ENCODE measurements at places on chromosomes 5 and 9.

DNA sequence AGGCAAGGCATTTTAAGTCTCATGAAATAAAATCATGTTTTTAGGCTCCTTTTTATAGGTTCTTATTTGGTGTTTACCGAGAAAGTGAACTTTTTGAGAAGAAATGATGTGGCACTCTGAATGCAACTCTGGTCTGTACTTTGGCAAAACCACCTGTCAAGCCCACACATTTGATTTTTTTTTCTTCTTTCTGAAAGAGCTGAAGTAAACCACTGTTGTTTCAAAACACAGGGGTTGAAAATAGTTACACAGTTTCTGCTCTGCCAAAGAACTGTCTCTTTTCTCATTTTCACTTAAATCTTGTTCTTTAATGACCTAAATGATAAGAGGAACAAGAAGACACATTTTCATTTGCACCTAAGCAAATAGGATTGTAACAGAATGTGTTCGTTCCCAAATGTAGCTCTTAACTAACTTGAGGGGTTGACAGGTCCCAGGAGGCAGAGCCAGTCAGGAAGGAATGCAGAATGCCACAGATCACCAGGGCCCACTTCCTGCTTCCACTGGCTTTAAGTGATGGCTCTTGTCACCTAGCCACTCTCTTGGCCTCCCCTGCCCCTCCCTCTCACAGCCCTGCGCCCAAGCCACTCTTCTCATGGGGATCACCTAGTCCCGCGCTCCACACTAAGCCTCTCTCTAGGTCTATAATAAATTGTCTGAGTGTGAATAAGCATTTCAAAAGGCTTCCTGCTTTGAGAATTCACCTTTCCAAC is 47.3 kb downstream of the MED27 start:
- no peak for DNase-seq

GRCh38 chr5:162325143-162325727 is 257.7 kb downstream of the GABRG2 start:
- DNase-seq: no peak

GRCh38 chr5:16037121-16037845 is 142.3 kb downstream of the MARCHF11 start:
- DNase-seq: no peak

DNA sequence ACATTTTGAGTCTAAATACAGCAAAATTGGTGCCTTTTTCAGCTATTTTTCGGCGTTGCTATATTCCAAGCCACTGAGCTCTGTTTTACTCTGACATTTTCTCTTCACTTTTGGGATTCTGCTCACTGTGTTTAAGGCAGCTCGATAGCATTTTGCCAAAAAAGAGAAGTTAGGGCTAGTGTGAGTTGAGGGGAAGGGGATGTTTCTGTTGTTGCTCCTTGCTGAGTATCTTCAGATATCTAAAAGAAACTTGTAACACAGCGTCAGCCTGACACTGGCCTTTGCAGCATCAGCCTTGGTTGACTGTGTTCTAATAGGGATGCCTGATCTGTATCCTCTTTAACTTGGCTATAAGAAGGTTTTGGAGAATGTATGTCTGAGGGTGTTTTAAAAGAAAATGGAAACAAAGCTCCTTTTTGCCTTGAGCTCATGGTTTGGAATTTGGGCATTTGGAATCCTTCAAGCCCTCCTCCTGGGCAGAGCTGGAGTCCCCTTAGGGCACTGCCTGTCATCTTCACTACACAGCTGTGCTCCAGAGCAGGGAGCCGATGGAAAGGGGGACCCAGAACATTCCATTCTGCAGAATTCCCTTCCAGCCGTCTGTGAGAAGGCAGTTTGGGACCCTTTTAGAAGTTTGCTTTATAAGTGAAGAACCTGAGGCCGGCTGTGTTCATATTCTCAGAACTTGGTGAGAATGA is 63.0 kb downstream of the EXOSC2 start:
- no peak for DNase-seq

GRCh38 chr5:139686356-139686705 is 38.2 kb downstream of the CXXC5 start:
- DNase-seq: no peak

- no peak for DNase-seq
Measured at GRCh38 chr5:124631874-124632550, 114.4 kb downstream of the ZNF608 start.

DNA sequence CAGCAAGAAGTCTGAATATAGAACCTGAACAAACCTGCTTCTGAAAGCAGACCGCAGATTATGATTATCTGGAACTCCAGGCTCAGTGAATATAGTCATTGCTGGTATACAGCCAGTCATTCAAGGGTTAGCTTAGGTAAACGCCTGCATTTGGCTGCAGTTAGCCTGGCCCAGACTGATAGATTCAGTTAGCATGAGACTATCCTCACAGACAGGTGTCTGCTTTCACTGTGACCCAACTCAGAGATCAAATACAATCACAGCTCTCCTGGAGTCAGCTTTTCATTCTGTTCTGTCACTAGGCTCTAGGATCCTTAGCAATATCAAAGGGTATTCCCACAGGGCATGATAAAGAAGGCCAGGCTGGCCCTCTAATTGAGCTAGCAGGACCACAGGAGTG is 138.6 kb upstream of the PLCXD3 start:
- DNase-seq: no peak

DNA sequence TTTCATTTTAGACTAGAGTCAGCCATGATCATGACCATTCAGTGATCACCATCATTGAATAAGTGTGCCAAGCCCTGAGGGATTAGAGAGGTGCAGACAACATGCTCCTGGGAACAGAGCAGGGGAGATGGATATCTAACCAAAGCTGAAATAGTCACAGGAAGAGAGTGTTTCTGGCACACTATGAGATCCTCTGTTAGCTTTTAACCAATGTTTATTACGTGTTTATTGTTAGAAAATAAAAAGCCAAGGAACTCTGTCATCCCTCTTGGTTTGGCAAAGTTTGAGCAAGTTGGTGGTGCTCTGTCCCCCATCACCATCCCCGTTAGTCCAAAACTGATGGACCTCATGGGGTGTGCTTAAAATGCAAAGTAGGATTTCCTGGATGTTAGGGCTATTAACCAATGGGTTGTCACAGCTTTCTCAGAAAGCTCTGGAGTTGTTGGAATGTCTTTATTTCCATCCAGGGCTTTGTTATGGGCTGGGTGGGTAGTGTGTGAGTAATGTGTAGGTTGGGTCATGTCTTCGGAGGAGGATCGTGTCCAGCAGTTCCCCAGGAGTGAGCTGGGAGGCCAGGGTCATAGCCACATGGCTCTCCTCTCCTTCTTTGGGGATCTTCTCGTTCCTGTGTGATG is 34.9 kb downstream of the SLC28A3 start:
- DNase-seq: no peak

DNA sequence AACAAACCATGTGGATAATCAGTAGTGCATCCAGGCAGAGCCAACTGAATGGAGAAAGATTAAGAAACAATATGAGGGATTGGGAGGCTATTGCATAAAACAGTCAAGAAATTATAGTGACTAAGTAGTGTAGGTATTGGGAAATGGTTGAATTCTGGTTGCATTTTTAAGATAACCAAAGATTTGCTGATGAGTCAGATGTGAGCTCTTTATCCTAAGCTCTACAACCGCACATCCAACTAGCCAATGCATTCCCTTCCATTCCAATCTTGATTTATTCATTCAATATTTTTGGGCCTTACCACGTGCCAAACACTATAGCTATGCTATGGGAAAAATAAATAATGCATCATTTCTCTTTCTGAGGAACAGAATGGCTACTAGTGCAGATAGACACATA is 524.5 kb upstream of the RGMB start:
- peak; percentile 92 for DNase-seq

GRCh38 chr5:91277093-91277626 is 106.0 kb downstream of the ARRDC3 start:
- no peak for DNase-seq

GRCh38 chr5:90366948-90367347 is 42.6 kb downstream of the CETN3 start:
- DNase-seq: no peak

DNA sequence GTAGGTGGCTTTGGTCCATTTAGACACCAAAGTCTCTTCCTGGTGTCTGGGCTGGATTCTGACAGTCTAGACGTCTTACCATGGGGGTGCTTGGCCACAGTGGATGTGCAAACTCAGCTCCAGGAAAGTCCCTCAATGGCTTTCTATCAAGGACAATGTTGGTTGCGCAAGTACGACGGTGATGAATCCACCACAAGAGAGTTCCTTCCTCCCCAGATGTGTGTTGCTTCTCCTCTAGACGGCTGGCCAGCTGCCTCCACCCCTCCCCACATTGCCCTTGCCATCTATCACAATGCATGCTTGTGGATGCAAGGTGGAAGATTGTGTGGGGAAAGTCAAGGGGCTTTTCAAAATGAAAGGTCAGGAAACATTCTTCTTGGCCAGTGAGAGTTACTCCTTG is 89.7 kb upstream of the IRX2 start:
- DNase-seq: no peak

DNA sequence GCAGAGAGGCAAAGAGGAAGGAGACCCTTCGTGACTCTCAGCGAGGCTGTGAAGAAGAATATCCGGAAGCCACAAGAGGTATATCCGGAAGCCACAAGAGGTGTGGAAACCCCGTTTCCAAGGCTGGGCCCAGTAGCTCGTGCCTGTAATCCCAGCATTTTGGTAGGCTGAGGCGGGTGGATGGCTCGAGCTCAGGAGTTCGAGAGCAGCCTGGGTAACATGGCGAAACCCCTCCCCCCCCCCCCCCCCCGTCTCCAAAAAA is 612 bp upstream of the BBLN start:
- DNase-seq: no peak

- peak; percentile 35 for DNase-seq
Measured at GRCh38 chr5:134851307-134851923, 5.6 kb downstream of the C5orf24 start.

- no peak for DNase-seq
Measured at GRCh38 chr9:134483361-134484184, 157.3 kb downstream of the RXRA start.

DNA sequence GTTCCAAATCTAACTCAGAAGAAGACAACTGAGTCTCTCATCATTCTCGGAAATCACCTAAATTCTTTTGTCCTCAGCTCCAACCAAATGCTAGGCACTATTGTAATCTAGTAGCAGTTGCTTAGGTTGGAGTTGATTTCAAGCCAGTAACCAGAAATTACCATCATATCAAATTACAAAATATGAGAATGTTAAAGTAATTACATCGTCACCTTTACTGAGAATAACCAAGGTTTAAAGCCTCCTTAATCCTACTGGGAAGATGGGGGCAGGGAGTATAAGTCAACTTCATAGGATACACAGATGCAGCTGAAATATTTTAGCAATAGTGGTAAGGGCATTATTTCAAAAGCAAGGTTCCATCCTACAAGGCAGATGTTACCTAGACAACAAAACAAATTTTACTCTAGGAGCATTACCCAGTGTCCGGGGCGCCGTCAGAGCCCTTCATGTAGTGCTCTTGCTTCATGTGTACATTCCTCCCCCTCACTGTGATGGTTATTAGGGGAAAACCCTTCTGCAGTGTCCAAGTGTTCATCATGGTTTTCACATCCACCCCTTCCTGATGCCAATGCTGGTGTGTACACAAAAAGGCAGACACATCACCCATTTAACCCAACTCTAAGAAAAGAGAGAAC is 19.5 kb downstream of the ERAP1 start:
- peak; percentile 42 for DNase-seq

- DNase-seq: peak; percentile 62
Measured at GRCh38 chr5:132008163-132008473, 3.3 kb downstream of the ACSL6 start.

Data from bronchial epithelial cell (primary cell).